ENCODE measurements at places on chromosomes 6 and 20.

GRCh38 chr6:2919401-2919800 is 16.3 kb upstream of the SERPINB9 start:
- DNase-seq: no peak

- DNase-seq: no peak
These were observed 64.1 kb upstream of the BEND6 start for GRCh38 chr6:56890683-56891429.

DNA sequence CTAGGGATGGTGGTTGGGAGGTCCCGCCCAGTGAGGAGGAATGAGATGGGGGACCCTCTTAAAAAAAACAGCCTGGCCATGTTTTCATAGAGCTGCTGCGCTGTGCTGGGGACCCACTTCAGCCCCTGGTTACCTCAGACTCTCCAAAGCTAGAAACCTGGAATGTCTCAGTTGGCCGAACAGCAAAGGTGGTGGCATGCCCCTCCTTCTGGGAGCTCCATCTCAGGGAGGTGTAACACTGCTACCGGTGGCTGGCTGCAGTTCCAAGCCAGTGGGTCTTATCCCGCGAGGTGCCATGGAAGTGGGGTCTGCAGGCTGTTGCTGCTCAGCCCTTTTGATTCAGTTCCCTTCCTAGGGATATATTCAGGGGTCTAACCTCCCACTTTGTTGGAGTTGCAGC is 35.7 kb upstream of the TFB1M start:
- no peak for DNase-seq

DNA sequence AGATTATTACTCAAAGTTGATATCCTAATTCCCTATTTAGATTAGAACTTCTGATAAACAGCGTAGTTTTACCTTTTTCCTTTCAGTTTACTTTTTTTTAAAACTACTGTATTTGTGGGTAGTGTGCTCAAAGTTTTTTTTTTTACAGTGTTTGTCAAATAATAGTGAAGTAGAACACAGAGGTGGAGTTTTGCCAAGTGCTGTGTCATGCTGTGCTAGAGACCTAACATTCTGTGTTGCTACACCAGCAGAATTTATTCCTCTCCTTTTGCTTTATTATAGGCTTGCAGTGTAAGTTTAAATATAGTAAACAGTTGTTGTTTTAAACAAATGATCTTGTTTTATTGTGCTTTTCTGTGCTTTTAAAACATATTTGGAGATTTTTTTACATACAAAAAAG is 125.4 kb downstream of the HIVEP1 start:
- DNase-seq: no peak

DNA sequence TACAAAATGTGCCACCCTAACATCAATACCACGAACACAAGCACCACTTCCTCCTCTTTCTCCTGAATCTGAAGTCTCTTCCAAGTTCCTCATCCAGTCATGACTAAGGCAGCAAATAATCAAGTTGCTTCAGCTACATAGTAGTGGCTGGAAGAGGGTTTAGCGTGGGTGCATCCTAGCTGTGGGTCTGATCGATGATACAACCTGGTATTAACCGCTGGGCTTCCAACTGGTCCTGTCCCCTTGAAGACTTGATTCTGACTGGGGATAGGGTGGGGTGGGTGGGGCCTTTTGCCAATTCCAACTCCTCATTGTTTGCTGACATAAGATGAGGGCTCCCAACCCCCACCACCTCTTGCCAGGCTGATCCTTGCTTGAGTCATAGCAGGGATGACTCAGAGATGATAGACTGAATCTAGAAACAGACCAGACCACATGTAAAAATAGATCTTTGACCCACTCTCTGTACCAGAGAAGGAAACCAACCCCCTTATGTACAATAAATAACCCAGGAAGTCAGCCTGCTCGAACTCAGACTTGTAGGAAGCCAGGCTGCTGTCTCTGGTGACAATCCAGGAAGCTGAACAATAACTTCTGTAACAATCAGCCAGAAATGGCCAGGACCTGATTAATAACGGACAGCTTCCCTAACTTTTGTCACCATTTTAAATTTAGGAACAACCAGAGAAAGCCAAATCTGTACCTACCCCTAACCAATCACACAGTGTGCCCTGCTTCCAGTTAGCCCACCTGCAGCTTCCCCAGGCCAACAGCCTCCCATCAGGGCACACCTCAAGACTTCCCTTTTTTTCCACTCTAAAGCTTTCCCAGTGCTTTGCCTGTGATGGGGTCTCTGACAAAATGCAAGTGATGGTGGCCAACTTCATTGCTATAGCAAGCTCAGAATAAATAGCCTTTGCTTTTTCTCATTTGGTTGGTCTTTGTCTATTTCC is 68.9 kb upstream of the FAM184A start:
- DNase-seq: no peak

Measured in stimulated activated CD8-positive, alpha-beta memory T cell treated with anti-CD3 and anti-CD28 coated beads, Interleukin-4, amount 100 ng/mL, for 4 hours (primary cell).